ENCODE measurements at places on chromosomes 2 and 18. TPM values are rescaled to one million over a fixed set of nuclear protein-coding genes. Genes with fewer than 3 reads are reported as not detected.

DNA sequence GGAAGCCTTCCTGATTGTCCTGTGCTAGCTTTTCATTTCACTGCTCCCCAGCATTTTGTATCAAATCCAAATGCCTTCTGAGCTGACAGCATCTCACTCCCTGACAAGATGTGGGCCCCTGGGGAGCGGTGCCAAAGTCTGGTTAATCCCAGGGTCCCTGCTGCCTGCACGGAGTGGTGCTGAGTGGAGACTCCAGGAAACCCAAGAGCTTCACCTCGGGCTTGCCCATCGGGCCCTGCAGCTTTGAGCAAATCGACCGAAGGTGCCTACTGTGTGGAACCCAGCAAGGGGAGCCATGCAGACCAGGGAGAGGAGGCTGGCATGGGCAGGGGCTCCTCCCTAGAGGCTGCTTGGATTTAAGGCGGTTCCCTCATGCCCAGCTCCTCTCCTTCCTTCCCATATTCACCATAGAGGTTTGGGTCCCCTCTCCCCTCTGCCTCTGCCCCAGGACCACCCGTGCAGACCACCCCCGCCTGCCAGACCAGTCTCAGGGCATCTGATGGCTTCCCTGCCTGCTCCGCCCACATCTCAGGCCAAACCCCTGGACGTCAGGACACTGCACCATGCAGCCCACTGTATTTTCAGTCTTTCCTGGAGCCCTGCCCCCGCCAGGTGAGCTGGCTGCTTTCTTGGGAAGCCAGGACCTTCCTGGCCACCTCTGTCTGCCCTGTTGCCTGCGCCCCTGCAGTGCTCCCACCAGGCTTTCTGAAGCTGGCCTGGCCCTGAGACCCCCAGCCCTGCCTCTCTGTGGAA, 37.8 kb downstream of the RRM2 start:
- H3K4me3 ChIP-seq: no peak overlapping the region
- no peaks in the 10 kb centered on the region for H3K27me3 ChIP-seq
- no peak overlapping the region for H3K27ac ChIP-seq
- H3K36me3 ChIP-seq: no peaks in the 10 kb centered on the region
- no peaks in the 10 kb centered on the region for H3K4me1 ChIP-seq
- DNase-seq: no peak

DNA sequence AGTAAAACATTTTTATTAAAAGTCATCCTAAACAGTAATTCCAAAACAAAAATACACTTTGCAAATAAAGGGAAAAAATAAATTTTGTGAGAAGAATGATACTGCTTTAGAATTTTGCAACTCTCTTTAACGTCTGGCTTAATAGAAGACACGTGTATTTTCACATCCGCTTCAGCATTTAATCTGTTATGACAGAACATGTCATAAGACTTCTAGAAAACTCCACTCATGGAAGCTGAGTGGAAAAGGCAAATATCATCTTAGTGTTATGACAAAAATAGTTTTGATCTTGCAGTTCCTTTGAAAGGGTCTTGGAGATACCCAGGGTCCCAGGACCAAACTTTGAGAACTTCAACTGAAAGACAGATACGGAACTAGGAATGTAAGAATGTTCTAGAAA, 350.1 kb downstream of the NCKAP5 start:
- no peaks in the 10 kb centered on the region for H3K27me3 ChIP-seq
- DNase-seq: no peak
- no peak overlapping the region for H3K4me3 ChIP-seq
- no peaks in the 10 kb centered on the region for H3K4me1 ChIP-seq
- H3K27ac ChIP-seq: no peak overlapping the region

GRCh38 chr2:134021830-134022524, 231.9 kb upstream of the MGAT5 start:
- no peak for DNase-seq
- no peaks in the 10 kb centered on the region for H3K36me3 ChIP-seq
- H3K27me3 ChIP-seq: no peaks in the 10 kb centered on the region
- H3K4me3 ChIP-seq: no peak overlapping the region
- no peaks in the 10 kb centered on the region for H3K4me1 ChIP-seq

- no peaks in the 10 kb centered on the region for H3K27me3 ChIP-seq
- H3K4me1 ChIP-seq: no peaks in the 10 kb centered on the region
- no peak for DNase-seq
- H3K36me3 ChIP-seq: no peaks in the 10 kb centered on the region
Measured at GRCh38 chr2:38128653-38129052, 52.7 kb upstream of the CYP1B1 start.

GRCh38 chr2:172395503-172395902, 31.9 kb upstream of the ITGA6 start:
- no peak overlapping the region for H3K4me3 ChIP-seq
- H3K27me3 ChIP-seq: no peaks in the 10 kb centered on the region
- H3K36me3 ChIP-seq: no peaks in the 10 kb centered on the region
- H3K4me1 ChIP-seq: no peaks in the 10 kb centered on the region

DNA sequence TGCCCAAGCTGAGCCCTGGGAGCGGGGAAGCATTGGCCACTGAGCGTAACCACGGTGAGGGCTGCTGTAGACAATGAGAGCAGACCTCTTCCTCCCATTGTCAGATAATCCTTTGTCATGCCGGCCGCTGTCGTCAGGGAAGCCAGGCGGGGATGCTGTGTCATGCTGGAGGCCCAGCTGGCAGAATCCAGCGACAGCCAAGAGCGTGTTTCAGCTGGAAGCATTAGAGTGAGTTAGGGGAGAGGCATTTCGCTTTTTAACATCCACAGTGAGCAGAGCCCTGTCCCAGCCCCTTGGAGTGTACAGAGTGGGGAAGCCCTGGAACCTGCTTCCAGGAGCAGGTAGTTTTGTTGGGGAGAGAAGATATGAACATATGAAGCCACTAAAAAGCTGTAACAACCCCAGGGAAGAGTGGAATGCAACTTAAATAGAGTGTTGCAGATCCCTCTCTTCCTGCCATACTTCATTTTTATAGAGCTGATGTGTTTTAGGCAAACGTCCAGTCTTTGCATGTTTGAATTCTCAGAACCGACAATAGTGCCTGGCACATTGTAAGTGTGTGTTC, 7.0 kb downstream of the CTIF start:
- DNase-seq: no peak
- H3K27me3 ChIP-seq: no peaks in the 10 kb centered on the region
- H3K27ac ChIP-seq: no peak overlapping the region
- peaks cover 45% of the 10 kb centered on the region for H3K4me1 ChIP-seq
- H3K4me3 ChIP-seq: no peak overlapping the region

DNA sequence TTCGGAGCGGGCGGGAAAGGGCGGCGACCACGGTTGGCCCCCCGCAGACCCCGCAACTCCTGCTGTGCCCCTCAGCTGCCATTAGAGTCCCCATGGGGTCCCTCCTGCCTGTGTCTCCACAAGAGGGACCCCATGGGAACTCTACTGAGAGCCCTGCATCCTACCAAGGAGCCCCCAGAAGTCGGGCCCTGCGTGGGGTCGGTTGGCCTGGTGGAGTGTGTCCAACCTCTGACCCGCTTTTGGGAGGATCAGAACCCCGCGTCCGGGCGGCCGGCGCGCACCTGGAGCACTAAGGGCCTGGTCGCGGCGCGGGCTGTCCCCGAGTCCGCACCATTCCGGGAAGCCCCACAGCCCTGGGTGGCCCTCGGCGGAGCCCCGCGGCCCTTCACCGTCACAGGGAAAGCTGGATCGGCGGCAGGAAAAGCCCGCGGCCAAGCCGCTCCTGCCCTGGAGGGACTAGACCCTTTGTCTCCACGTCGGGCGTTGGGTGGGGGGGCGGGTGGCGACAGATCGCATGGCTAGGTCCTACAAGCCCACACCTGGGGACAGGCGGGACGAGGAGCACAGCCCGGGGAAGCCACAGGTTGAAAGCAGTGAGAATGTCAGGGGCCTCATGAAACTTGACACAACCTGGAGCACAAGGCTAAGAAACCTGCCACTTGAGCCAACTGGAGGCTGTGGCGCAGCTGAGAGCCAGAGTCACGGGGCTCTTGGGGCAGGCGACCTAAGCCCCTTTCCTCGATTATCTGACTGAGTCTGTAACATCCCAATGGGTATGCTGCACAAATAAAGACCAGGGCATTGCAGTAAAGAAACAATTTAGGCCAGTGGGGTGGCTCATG, 11.2 kb upstream of the CXXC1 start:
- no peaks in the 10 kb centered on the region for H3K4me1 ChIP-seq
- no peak for DNase-seq
- H3K27me3 ChIP-seq: no peaks in the 10 kb centered on the region
- H3K4me3 ChIP-seq: no peak overlapping the region
- no peak overlapping the region for H3K27ac ChIP-seq

- H3K4me3 ChIP-seq: no peak overlapping the region
- no peaks in the 10 kb centered on the region for H3K4me1 ChIP-seq
- H3K27me3 ChIP-seq: no peaks in the 10 kb centered on the region
- H3K27ac ChIP-seq: no peak overlapping the region
- H3K36me3 ChIP-seq: no peaks in the 10 kb centered on the region
Measured at GRCh38 chr18:66582211-66582610, 21.7 kb downstream of the CDH19 start.

Gene COLEC12
- total RNA-seq: not detected

Gene MAP3K19
- total RNA-seq: not detected

Gene MRPL53
- total RNA-seq: 65.4 TPM

Measured in HCT116 (cell line).